Fibroblast of the conjunctiva (primary cell): ENCODE measurements at places on chromosomes 3 and 15.

DNA sequence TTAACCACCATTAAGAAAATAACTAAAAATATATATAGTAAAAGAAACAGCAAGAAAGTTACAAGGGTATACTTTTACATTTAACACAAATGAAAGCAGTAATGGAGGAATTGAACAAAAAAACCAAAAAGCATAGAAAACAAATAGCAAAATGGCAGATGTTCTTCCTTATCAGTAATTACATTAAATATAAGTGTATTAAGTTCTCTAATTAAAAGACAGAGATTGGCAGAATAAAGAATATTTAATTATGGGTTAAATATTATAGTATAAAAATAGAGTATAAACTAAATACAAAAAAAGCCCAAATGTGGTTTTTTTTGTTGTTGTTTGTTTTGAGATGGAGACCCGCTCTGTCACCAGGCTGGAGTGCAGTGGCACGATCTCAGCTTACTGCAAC, 20.5 kb downstream of the EHHADH start:
- no peak for DNase-seq

DNA sequence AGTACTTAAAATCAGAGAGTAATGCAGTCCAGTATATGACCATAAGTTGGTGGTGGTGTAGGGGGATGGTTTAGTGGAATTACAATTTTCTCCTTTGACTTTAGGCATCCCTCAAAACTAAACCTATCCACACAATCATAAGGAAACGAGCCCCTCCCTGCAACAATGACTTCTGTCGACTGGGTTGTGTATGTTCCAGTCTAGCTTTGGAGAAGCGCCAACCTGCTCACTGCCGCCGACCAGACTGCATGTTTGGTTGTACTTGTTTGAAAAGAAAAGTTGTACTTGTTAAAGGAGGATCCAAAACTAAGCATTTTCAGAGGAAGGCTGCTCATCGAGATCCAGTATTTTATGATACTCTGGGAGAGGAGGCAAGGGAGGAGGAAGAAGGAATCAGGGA, 52.8 kb downstream of the MGA start:
- DNase-seq, result no peak

DNA sequence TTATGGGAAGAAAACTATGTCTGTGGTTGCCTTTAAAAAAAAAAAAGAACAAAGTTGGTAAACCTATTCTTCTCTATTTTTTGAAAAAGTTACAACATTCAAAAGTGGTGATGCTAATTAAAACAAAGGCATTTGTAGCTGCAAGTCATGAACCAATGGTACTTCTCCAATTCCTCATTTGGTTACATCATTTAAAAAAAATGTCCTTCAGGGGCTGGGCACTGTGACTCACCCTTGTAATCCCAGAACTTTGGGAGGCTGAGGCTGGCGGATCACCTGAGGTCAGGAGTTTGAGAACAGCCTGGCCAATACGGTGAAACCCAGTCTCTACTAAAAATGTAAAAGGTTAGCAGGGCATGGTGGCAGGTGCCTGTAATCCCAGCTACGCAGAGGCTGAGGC, 574.6 kb downstream of the VGLL3 start:
- no peak for DNase-seq

- DNase-seq, result no peak
Measured at GRCh38 chr15:85583442-85583841, 203.0 kb downstream of the AKAP13 start.

- no peak for DNase-seq
Measured at GRCh38 chr3:144127700-144128099, 156.1 kb downstream of the DIPK2A start.

DNA sequence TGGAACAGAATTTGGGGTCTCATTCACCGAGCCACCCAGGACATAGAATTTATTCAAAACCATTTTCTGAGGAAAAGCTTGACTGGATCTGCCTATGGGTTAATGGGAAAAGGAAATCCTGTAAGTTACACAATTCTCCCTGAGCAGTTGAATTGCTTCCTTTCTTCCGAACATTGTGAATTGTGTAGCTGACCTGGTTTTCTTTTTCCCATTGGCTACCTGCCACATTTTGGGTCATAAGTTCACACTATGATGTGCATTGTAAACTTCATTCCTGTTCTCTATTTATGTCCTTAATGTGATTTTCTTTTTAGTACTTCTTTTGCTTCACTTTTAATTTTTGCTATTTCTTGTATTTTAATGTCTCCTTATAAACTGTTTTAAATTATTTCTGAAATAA, 386.0 kb upstream of the LRRC3B start:
- no peak for DNase-seq

GRCh38 chr3:153338487-153338886, 176.5 kb downstream of the RAP2B start:
- DNase-seq, result peak; percentile 3

GRCh38 chr3:15750879-15751278, 46.9 kb downstream of the ANKRD28 start:
- no peak for DNase-seq

DNA sequence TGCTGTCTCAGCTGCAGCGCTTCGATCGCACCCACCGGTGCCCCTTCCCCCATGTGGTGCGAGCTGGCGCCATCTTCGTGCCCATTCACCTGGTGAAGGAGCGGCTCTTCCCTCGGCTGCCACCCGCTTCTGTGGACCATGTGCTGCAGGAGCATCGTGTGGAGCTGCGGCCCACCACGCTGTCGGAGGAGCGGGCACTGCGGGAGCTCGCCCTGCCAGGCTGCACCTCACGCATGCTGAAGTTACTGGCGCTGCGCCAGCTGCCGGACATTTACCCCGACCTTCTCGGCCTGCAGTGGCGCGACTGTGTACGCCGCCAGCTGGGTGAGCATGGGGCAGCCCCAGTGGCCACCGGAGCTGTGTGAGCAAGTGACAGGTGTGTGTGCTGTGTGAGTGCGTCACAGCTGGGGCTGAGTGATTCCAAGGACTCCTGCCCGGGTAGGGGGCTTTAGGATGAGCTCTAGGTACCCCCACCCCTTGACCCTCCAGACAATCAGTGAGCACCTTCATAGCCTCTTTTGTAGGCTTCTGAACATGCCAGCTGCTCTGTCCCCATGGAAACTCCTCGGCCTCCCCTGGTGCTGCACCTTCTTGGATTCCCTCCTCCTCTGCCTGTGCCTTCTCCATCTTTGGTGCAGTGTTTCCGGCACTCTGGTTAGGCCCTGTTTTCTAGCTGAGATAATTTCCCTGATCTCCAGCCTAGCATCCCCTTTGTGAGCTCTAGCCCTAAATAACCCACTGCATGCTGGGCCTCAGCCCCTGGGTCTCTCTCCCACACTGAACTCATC, 7.0 kb downstream of the C15orf39 start:
- no peak for DNase-seq

DNA sequence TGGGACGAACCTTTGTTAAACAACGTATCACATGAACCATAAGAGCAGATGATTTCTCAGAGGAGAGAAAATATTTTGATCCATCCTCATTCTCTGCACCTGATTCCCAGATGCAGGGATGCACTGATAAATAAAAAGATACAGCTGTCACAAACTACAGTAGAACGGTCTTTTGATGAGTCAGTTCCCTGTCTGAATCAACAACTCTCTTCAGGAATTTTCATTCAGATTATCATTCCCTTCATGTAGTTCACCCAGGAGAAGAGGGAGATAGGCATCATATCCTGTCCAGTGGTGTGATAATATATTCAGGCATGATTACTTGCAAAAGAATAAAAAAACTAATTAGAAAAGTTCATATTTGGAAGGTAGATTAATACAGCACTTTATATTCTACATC, 521.5 kb downstream of the PYDC2 start:
- no peak for DNase-seq

- no peak for DNase-seq
Measured at GRCh38 chr3:120659285-120659684, 22.8 kb downstream of the HGD start.

GRCh38 chr3:154981201-154981600, 98.9 kb upstream of the MME start:
- DNase-seq, result no peak

- no peak for DNase-seq
Measured at GRCh38 chr3:39935261-39935660, 125.9 kb downstream of the MYRIP start.

GRCh38 chr15:43547539-43547938, 30.1 kb downstream of the MAP1A start:
- DNase-seq, result no peak

- no peak for DNase-seq
Measured at GRCh38 chr3:41866298-41866697, 95.6 kb downstream of the ULK4 start.

GRCh38 chr3:13018561-13019242, 54.5 kb downstream of the IQSEC1 start:
- DNase-seq, result no peak

DNA sequence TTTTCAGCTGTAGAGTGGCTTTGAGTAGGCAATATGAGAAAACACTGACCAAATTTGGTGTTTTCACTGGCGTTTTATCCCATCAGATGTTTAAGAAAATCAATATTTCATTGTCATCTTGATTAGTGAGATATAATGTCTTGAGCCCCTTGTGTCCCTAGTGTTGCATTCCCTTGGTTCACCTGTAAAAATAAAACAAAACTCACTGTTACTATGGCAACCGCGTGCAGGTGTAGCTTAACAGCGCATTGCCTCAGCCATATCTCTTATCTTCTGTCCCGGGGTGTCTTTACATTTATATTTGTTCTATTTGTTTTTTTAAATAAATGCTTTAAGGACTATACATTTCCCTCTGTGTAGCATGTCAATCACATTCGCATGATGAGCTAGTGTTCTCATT, 551.6 kb downstream of the ZIC1 start:
- no peak for DNase-seq

DNA sequence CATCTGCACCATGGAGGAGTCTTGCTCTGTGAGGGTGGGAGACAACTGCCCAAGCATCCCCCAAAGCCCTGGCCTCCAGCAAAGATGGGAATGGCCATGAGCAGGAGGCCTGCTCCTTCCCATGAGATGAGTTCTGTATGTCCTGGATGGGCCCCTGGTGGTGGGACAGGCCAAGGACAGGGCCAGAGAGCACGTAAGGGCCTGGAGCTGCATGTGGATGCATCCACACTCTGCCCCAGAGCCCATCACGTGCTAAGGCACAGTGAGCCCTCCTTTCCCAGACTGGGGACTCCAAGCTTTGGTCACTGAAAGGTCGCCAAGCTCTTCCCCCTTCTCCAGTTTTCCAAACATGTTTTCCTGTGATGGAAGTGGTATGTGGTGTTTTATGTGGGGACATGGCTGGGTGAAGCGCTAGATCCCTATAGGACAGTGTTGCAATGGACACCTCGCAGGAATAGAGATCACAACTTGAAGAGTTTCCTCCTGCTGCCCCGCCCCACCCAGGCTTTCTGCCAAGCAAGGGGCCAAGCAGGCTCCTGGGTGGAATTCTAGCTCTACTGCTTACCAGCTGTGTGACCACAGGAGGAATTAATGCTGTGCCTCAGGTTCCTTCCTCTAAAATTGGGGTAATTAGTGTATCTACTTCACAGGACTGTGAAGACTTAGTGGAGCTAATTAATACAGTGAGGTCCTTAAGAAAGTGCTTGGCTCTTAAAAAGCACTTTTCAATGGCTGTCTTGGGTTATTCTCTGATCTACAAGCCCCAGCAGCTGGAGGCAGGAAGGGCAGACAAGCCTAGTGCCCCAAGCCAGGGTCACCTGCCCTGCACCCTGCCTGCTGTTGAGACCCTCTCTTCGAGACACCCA, 106.4 kb upstream of the RPL32 start:
- no peak for DNase-seq

DNA sequence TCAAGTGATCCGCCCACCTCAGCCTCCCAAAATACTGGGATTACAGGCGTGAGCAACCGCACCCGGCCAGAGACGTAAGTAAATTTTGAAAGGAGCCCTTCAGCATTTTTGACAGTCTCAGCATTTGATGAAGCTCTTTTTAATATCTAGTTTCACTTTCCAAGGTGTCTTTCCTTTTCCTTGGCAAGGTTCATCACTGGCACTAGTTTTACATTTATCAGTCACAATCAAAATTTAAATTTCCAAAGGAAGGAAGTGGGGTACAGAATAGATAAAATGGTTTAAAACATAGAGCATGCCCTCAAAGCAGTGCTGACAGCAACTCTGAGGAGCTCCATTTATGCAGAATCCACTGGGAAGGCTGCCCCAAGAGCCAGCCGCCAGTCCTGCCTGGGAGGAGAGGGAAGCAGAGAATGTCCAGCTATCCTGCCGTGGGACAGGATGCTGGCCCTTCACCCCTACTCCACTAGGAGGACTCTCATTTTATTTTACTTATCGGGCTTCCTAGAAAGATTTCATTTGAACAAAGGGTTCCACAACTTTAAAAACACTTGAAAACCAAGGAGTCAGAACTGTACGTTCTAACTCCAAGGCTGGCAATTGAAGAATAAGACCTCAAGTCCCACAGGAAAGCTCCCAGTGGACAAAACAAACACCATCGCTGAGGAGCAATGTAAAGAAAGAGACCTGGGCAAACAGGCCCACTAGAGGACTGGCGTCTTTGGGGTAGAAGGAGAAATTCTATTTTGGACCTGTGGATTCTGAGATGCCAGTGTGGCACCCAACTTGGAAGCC, 9.9 kb downstream of the SFMBT1 start:
- no peak for DNase-seq

DNA sequence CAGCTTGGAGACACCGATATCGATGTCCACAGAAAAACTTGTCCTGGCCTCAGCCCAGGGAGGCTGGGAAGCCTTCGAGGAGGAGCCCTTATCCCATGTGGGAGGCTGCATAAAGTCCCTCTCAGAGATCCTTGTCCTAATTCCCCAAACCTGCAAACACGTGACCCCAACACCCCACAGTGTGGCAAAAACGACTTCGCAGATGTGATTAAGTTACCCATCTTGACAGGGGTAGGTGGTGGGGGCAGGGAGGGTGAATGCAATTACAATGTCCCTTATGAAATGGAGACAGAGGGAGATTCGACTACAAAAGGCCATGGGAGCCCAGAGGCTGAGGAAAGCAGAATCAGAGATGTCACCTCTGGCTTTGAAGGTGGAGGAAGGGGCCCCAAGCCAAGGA, 2.3 kb upstream of the TLR9 start:
- no peak for DNase-seq
